Thoracic aorta (tissue), 2 donors: ENCODE measurements at places on chromosomes 2 and 18. TPM values are rescaled to one million over a fixed set of nuclear protein-coding genes. Genes with fewer than 3 reads are reported as not detected.

Gene KCNF1
- not detected for total RNA-seq

DNA sequence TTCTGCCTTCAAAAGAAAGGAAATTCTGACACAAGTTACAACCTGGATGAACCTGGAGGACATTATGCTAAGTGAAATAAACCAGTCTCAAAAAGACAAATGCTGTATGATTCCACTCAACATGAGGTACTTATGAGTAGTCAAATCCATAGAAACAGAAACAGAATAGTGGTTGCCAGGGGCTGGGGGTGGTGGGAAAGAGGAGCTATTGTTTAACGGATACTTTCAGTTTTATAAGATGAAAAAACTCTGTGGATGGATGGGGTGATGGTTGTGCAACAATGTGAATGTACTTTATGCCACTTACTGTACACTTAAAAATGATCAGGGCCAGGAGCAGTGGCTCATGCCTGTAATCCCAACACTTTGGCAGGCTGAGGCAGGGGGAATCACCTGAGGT lies 15.4 kb downstream of the SLC35F5 start:
- no peaks in the 10 kb centered on the region for H3K27me3 ChIP-seq
- peaks cover 44% of the 10 kb centered on the region for H3K36me3 ChIP-seq
- DNase-seq, result no peak
- no peaks in the 10 kb centered on the region for H3K4me1 ChIP-seq

DNA sequence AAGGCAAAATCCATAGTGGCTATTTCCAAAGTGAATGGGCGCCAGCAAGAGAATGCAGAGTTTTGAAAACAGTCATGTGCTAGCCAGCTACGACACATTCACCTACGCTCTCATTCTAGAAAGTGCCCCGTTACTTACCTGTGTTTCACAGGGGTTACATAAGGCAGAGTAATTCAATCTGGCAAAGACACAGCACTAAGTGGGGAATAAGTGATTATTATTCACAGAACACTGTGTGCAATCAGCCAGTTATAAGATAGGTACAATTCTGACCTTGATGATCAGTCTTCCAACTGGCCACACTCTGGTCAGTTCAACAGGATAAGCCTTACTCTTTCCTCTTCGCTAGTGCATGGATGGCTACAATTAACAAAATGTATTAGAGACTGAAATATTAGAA lies 105.8 kb downstream of the CABYR start:
- no peak overlapping the region for H3K4me3 ChIP-seq
- no peak for DNase-seq
- H3K4me1 ChIP-seq, result no peaks in the 10 kb centered on the region
- no peaks in the 10 kb centered on the region for H3K27me3 ChIP-seq

DNA sequence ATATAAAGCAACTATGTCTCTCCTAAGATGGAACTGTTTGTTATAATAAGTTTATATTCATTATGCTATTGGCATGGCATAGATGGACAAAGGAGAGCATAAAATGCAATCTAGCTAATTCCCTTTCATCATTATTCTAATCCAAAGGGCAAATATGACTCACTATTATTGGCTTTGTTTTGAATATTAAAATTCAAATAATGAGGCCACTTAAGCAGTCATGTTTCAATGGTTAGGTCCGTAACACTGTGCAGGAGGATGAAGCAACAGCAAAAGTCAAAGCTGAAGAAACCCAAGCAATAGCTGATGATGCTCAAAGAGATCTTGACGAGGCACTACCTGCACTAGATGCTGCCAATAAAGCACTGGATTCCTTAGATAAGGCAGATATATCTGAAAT lies 177.1 kb downstream of the TRABD2A start:
- no peak for DNase-seq
- H3K27me3 ChIP-seq, result no peaks in the 10 kb centered on the region
- H3K27ac ChIP-seq, result no peak overlapping the region

- no peak overlapping the region for H3K27ac ChIP-seq
- no peak for DNase-seq
- H3K4me3 ChIP-seq, result no peak overlapping the region
- H3K27me3 ChIP-seq, result no peaks in the 10 kb centered on the region
Measured at GRCh38 chr2:46743021-46743420, 172.6 kb downstream of the MCFD2 start.

Gene CYS1
- 13.5 TPM for total RNA-seq
